NCI-H2081 (cell line): ENCODE measurements at places on chromosomes 7 and 10.

DNA sequence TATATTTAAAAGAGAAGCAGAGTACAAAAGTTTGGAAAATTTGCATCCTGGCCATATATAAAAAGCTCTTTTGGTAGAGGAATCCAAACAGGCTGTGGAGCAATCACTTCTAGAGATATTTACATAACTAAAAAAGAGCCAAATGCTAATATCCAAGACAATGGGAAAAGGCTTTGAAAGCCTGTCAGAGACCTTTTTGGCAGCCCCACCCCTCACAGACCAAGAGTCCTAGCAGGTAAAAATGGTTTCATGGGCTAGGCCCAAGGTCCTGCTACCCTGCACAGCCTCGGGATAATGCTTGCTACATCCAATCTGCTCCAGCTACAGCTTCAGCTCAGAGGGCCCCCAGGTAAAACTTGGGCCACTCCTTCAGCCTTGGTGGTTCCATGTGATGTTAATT lies 430.2 kb upstream of the KCND2 start:
- no peak for DNase-seq

DNA sequence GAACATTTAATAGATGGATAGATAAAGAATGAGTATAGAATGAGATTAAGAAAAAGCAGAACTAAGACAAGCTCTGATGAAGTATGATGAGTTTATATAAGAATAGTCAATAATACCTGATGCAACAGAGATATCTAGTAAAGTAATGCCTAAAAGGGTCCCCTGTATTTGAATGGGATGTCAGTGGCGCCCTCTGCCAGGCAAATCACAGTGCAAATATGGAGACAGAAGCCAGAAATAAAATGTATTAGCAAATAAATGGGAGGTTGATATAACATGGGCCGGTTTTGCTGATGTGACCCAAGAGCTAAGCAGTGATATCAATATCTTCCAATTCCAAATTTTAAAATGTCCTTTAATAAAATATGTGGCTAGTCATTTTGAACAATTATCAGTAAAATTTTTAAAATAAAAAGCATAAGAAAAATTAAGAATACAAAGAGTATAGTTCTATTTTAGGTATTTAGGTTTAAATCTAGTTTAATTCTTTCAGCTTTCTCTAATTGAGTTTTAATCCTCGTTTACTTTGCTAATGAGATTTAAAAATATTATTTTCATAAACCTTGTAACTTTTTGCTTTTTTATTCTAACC lies 62.6 kb downstream of the ADK start:
- DNase-seq = no peak

- no peak for DNase-seq
These were observed 24.5 kb downstream of the ZEB1 start for GRCh38 chr10:31343551-31343950.

DNA sequence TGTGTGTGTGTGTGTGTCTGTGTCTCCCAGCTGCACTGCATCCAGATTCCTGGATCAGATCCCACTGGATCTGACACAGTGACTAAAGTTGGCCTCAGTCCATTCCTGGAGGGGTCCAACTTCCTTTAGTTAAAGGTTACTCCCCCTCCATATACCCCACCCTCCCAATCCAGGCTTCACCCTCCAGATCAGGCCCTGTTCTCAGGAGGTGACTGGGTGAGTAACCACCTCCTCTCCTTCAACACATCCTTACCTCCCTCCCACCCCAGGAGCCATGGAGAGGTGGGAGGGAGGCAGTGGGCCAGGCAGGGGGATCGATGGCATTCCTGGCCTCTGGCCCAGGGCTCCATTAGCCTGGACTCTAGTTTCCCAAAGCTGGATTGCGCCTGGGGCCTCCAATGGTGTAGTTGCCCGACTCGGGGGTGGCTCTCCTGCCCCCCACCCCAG lies 11.3 kb downstream of the KCNIP2 start:
- DNase-seq = no peak

GRCh38 chr10:33126742-33127141 lies 168.7 kb upstream of the ITGB1 start:
- DNase-seq = no peak

DNA sequence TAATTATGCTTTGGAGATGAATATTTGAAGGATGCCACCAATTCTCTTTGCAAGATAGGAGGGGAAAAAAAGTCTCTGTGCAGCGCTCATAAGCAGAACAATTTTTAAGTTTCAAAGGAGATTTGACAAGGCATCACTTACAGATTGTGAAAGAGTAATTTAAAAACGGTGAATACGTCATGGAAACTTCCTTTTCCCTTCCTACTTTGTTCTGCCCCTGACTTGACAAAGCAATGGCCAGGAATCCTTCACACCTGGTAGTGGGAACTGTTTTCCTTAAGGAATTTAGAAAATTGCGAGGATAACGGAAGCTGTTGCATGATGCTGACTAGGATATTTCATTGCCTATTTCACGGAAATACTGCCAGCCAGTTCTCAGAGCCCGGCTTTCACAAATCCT lies 16.7 kb downstream of the FAM107B start:
- DNase-seq = no peak
